ENCODE measurements at places on chromosomes 6 and 20.

DNA sequence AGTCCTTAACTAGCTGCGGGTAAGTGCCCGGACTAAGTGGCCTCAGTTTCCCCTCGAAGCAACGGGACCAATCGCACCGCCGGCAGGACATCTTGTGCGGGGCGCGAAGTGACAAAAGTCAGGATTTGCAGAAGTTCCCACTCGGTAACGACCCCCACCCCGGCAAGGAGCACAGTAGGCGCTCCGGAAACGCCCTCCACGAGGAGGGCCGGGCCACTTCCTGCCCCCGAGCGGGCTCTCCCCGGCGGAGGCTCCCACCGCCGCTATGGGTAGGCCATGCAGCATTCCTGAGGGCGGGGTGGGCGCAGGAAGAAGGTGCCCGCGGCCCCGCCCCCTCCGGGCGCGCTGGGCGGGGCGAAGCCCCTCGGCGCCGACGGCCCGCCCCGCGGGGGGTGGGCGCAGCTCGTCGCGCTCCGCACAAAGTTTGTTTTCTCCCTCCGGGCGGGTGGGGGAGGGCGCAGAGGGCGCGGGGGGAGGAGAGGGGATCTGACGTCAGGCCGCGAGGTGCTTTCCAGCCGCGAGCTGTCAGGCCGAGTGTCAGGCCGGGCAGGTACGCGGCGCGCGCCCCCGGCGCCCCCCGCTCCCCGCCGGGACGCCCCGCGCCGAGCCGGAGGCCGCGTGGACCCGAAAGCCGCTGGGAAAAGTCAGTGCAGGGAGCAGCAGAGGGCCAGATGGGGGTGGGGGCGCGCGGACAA, at the start of gene TGIF2:
Gene TGIF2, plus strand, starts transcription at position 495 of the 695 bp plus-strand sequence. CDS start 5,178 bp downstream, outside the sequence.
- peaks cover 14% of the 10 kb centered on the region for H3K4me1 ChIP-seq
- no peaks in the 10 kb centered on the region for H3K36me3 ChIP-seq
- no peaks in the 10 kb centered on the region for H3K27me3 ChIP-seq
- peak; percentile 95 for DNase-seq

GRCh38 chr20:63794614-63795013, 36.5 kb downstream of the ZBTB46 start:
- H3K27ac ChIP-seq: no peak overlapping the region
- H3K36me3 ChIP-seq: peaks cover 9% of the 10 kb centered on the region
- no peaks in the 10 kb centered on the region for H3K4me1 ChIP-seq
- no peak for DNase-seq

DNA sequence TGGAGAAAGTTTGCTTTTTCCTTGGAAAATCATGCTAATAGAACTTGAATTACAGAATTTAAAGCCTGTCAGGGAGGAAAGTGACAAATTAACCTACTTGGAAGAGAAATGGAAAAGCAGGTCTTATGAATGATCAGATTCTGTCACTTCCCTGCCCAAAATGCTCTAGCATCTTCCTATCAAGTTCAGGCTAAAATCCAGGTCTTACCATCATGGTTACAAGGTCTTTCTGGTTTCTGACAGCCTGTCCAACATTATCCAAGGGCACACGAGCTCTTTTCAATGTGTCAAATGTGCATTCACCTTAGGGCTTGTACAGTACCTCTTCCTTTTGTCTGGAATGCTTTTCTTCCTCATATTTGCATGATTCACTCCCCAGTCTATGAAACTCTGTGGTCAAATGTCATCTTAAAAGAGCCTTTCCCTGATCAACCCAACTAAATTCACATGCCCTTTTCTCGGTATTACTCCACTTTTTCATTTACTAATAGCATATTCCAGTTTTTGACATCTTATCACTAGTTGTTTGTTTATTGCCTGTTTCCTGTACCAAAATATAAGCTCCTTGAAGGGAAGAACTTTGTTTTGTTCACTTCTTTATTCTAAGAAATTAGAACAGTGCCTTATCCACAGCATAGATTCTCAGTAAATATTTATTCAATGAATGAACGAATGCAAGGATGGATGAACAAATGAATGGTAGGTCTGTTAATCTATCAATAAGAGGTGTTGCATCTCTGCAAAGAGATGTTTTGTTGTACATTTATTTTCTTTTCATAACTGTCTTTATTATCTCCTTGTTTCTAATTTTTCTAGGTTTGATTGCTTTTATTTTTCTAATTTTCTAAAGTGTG, 139.5 kb downstream of the BCAS1 start:
- no peaks in the 10 kb centered on the region for H3K27me3 ChIP-seq
- no peak overlapping the region for H3K4me3 ChIP-seq
- no peaks in the 10 kb centered on the region for H3K36me3 ChIP-seq
- no peak for DNase-seq
- no peaks in the 10 kb centered on the region for H3K4me1 ChIP-seq

- no peaks in the 10 kb centered on the region for H3K36me3 ChIP-seq
- no peaks in the 10 kb centered on the region for H3K27me3 ChIP-seq
- DNase-seq: no peak
- no peak overlapping the region for H3K27ac ChIP-seq
- H3K4me3 ChIP-seq: no peak overlapping the region
- H3K4me1 ChIP-seq: no peaks in the 10 kb centered on the region
Measured at GRCh38 chr6:42532038-42532669, 31.7 kb upstream of the UBR2 start.

DNA sequence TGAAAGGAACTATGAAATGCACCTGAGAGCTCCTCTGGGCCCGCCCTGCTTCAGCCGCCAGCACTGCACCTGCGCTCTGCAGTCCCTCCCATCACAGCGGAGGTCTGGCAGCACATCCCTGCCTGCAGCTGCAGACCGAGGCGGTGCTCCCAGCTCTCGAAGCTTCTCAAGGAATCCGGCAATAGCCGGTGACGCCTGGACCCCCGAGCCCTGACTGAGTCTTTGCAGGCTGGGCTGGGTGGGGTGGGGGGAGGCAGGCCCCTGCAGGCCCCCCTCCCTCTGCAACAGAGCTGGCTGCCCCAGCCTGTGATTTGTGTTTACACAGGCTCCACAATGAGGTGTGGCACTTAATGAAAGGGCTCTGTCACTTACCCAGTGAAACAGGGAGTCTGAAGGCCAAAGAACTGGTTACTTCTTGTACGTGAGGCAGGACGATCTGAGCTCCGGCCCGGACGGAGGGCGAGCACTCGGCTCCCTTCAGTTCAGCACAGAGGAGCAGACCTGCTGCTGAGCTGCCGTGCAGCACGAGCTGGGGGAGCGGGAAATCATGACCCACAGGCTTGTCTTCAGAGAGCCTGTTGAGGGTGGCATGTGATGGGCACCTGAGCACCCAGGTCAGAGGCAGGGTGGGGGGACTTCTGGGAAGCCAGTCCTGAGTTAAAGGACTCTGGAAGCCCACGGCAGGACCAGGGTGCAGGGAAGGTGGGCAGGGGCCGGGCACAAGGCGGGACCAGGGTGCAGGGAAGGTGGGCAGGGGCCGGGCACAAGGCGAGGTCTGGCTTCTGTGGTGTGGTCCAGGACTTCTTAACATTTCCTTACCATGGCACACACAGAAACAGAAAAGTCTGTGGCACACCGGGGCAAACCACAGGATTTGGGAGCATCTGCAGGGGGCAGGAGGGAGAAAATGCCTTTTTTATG, 192.3 kb upstream of the THBS2 start:
- no peaks in the 10 kb centered on the region for H3K27me3 ChIP-seq
- DNase-seq: no peak
- H3K27ac ChIP-seq: no peak overlapping the region

GRCh38 chr6:11130605-11131004, 19.1 kb upstream of the ERVFRD-1 start:
- DNase-seq: no peak
- no peaks in the 10 kb centered on the region for H3K4me1 ChIP-seq
- peaks cover 9% of the 10 kb centered on the region for H3K36me3 ChIP-seq
- no peak overlapping the region for H3K4me3 ChIP-seq

DNA sequence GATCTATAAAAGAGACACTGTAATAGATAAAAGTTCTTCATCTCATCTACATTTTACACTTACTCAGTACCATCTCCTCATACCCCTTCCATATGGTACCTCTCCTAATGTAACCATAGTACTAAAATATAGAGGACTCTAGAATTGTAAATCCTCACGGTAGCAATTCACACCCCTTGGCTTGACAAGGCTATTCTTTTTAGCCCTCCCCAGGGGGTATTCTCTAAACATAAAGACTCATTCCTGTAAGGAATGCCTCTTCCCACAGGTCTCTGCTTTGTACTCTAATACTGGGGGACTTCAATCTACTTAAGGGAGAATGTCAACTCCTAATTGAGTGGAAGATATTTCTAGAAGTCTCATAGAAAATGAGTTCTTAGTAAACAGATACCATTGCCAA, 85.9 kb downstream of the VIP start:
- H3K4me3 ChIP-seq: no peak overlapping the region
- no peak overlapping the region for H3K27ac ChIP-seq
- H3K36me3 ChIP-seq: no peaks in the 10 kb centered on the region
- H3K27me3 ChIP-seq: no peaks in the 10 kb centered on the region

DNA sequence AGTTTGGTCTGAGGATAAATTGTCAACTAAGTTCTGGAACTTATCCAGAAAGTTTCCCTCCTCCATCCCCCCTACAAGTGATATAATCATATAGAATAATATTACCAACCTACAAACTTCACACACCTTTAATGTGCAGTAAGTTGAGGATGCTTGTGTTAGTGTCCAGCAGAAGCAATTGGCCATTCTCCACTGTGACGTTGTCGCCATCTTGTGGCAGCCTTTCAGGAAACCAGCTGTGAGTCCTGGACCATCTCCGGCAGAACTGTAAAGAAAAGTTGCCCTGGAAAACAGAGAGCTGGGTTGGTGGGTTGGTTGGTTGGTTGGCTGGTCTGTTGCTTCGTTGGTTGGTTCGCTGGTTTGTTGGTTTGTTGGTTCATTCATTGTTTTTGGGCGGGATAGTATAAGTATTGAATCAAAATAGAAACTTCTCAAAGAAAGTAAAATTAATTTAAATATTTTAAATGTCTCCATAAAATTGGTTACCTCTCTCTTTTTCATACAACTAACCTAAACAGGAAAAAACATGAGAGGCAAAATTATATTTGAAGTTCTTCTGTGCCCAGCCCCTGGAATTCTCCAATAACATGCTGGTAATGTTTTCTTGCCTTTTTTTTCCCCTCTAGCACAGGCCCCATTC, 127.5 kb downstream of the PKHD1 start:
- H3K27me3 ChIP-seq: no peaks in the 10 kb centered on the region
- DNase-seq: peak; percentile 85
- no peak overlapping the region for H3K27ac ChIP-seq

DNA sequence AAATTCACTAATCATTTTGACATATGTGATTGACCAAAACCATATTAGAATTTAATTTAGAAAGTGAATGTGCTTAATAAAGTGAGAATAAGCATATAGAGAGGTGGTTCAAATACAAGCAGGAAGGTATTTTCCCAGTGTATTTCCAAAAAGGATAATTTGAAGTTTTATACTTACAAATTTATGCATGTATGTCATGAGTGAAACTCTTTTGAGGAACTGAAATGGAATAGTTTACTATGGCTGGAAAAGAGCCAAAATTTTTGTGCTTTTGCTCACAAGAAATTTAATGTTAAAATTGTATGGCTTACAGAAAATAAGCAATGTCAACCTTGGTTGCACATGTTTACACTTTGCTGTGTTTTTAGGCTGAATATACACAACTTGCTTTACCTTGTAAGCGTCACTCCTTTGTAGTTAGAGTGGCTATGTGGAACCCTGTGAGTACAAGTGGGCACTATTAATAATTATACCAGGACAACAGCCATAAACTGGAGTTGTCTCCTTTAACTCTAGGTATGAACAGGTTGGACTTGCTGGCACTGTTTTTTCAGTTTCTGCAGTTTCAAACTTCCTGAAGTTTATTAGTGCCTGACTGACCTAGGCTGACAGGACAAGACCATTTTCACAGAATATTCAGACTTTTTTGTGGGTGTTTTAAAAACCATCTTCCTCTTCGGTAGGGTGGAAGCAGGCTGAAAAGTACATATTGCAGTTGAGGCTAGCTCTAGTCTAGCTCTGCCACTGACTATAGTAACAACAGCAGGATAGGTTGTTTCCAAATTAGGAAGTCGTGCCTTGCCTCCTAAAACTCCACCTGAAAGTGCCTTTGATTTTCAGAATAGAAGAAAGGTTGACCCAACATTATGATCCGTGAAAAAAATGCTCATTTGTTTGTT, 6.0 kb downstream of the AFDN start:
- H3K4me3 ChIP-seq: no peak overlapping the region
- H3K36me3 ChIP-seq: no peaks in the 10 kb centered on the region
- no peaks in the 10 kb centered on the region for H3K27me3 ChIP-seq
- no peak for DNase-seq
- peaks cover 4% of the 10 kb centered on the region for H3K4me1 ChIP-seq

- H3K4me1 ChIP-seq: no peaks in the 10 kb centered on the region
- no peak overlapping the region for H3K4me3 ChIP-seq
- no peak for DNase-seq
- H3K27ac ChIP-seq: no peak overlapping the region
Measured at GRCh38 chr20:50130356-50130723, 17.4 kb upstream of the UBE2V1 start.

GRCh38 chr6:19845266-19846041, 8.3 kb downstream of the ID4 start:
- no peak overlapping the region for H3K4me3 ChIP-seq
- peaks cover 4% of the 10 kb centered on the region for H3K4me1 ChIP-seq
- H3K27me3 ChIP-seq: no peaks in the 10 kb centered on the region
- no peaks in the 10 kb centered on the region for H3K36me3 ChIP-seq

GRCh38 chr6:136582711-136583471, 32.7 kb upstream of the MAP7 start:
- no peak overlapping the region for H3K27ac ChIP-seq
- no peaks in the 10 kb centered on the region for H3K36me3 ChIP-seq
- H3K27me3 ChIP-seq: no peaks in the 10 kb centered on the region
- no peaks in the 10 kb centered on the region for H3K4me1 ChIP-seq

GRCh38 chr6:123016431-123017103, 20.5 kb downstream of the CLVS2 start:
- H3K4me1 ChIP-seq: no peaks in the 10 kb centered on the region
- no peak overlapping the region for H3K4me3 ChIP-seq
- H3K27ac ChIP-seq: no peak overlapping the region
- no peak for DNase-seq
- no peaks in the 10 kb centered on the region for H3K36me3 ChIP-seq

DNA sequence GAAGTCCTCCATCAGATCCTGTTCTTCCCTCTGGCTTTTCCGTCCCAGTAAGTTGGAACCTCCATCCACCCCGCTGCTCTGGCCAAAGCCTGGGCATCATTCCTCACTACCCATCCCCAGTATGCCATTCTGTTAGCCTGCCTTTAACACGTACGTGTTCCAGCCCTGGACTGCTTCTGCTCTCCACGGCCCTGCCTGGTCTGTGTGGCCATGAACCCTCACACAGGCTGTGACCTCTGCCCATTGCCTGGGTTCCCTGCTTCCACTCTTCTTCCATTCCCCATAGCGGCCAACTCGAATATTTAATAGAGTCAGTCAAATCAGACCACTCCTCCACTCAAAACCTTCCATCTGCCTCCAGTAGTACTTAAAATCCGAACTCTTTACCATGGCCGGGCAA, 29.4 kb downstream of the RALGAPA2 start:
- H3K27ac ChIP-seq: no peak overlapping the region
- H3K36me3 ChIP-seq: no peaks in the 10 kb centered on the region
- H3K4me3 ChIP-seq: no peak overlapping the region
- H3K27me3 ChIP-seq: no peaks in the 10 kb centered on the region
- no peaks in the 10 kb centered on the region for H3K4me1 ChIP-seq
- no peak for DNase-seq
